Hepatic stellate cell (primary cell): ENCODE measurements at places on chromosomes 3 and 15.

DNA sequence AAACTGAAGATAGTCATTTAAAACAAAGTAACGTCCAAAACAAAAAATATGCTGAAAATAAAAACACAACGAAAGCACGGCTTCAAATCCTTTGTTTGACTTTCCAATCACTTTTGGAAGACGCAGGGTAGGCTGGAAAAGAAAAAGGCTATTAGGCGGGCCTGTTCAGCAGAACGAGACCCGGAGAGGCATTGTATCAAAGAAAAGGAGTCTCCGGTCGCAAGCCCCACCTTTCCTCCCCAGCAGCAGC lies 691 bp downstream of the SENP7 start:
- no peak for DNase-seq

GRCh38 chr3:114446600-114446999 lies 152.8 kb downstream of the TIGIT start:
- no peak for DNase-seq

DNA sequence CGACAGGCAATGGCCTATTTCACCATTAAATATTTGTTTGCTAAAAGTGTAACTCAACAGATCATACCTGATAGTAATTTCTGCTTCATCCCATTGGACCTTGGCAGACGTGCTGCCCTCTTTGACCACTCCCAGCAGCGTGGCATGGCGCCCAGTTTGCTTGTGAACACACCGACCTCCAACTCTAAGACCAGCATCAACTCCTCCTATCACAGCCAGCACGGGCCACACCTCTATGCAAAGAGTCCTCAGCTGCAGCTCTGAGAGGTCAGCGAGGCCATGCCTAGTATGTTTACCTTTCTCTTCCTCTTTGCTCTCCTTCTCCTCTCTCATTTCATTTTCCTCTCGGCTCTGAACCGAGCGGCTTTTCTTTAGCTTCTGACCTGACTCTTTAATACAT lies 80.6 kb downstream of the FBXL22 start:
- no peak for DNase-seq

GRCh38 chr3:197372047-197372661 lies 73.7 kb upstream of the DLG1 start:
- peak; percentile 72 for DNase-seq

DNA sequence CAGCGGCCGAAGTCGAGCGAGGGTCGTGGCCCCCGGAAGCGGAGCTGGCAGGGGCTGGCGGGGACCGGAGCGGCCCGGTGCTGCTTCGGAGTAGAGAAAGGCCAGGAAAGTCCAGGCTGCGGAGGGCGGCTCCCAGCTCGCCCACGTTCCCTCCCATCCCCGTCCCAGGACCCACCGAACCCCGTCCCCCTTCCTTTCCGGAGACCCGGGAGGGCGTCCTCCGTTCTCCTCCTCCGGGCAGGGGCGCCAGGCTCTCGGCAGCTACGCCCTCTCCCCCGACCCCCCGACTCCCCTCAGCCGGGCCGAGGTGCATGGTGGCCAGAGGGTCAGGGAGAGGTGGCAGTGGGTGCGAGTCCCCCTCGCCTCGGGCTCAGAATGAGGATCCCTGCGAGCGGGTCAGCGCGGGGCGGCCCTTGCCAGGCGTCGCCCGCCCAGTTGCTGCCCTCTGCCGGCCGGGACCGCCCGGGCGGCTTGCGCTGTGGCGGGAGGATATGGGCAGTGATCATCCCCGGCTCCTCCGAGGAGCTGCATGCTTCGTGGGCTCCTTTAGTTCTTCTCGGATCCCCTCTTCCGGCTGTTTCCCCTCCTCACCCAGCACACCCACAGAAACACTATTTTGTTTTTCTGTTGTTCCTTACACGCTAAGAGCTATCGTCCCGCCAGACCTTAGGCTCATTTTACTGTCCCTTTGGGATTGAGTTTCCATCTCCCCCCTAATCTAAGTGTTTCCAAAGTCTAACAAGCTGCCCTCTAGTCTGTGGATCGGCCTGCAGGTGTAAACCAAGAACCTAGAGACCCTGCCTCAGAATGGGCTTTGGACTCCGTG lies 744 bp upstream of the ALDH1A2 start:
- peak; percentile 51 for DNase-seq

GRCh38 chr3:181075098-181075497 lies 85.6 kb upstream of the DNAJC19 start:
- no peak for DNase-seq

DNA sequence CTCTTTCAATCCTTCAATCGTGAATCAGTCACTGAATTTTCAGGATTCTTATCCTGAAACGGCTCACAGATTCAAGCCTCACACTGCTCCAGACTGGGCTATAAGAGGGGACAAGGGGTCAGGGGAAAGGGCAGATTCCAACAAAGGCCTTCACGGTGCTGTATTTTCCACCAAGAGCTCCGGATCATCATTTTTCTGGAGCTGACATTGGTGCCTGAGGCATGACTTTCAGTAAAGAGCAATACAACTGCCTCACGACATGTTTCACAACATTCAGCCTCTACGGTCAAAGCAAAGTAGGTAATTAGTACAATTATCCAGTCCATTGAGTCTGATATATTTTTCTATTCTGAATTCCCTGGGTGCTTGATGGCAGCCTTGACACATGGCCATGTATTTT lies 185.0 kb upstream of the PRICKLE2 start:
- DNase-seq = no peak

DNA sequence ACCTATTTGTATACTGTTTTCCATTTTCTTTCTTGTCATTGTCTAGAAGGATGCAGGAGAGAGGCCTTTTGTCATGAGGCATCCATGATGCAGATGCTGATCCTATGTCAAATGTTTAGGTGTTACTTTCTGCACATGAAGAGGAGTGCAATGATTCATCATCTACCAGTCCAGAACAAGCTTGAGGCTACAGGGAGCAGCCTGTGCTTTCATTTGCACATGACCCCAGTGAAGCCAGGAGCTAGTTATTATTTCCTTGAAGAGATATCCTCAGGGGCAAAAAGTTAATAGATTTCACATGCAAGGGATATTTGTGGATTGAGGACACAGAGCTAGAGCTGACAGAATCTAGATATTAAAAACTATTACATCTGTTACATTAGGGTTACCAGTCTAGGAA lies 204.4 kb upstream of the TGFBR2 start:
- no peak for DNase-seq
